Cerebellar nuclear complex (tissue), 1 donor: ENCODE measurements at places on chromosomes 6 and 20.

GRCh38 chr6:155090166-155090565 lies 95.1 kb downstream of the TIAM2 start:
- no peak for DNase-seq

DNA sequence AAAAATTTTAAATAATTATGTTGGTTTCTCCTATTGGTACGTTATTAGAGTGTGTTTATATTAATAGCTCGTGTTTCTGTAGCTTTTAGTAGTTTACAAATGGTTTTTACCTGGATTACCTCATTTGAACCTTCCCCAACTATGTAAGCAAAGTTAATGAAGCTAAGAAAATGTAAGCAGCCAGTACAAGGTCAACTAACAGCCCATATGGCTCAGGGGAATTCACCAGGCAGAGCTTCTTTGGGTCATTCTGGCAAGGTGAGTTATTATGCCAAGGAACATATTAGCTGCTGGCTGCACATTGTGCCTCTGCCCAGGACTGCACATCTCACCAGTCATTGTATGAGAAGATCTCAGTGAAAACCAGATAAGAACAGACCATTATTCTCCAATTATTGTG lies 27.0 kb upstream of the MARCKS start:
- DNase-seq = no peak

- DNase-seq = no peak
Observed at GRCh38 chr20:61350500-61351250, 98.6 kb downstream of the CDH4 start.

- no peak for DNase-seq
Observed at GRCh38 chr6:36720251-36721141, 22.9 kb downstream of the RAB44 start.

DNA sequence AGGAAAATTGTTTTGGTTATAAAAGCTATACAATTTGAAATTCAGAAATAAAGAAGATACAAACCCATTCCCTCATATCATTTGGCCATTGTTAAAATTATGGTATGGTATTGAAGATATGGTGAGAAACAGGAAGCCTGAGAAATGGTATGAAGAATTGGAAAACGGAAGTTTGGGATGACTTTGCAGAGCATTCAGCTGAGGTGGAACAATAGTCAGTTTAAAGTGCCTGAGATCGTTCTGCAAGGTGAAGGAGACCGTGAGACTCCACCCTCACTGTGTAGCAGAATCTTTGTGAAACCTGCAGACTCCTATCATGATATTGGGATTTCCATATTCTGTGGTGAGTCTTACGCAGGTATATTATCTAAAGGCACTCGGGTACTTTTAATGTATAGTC lies 97.3 kb downstream of the ADGRB3 start:
- DNase-seq = no peak

- DNase-seq = no peak
Observed at GRCh38 chr6:44855562-44856411, 468.3 kb downstream of the CDC5L start.

DNA sequence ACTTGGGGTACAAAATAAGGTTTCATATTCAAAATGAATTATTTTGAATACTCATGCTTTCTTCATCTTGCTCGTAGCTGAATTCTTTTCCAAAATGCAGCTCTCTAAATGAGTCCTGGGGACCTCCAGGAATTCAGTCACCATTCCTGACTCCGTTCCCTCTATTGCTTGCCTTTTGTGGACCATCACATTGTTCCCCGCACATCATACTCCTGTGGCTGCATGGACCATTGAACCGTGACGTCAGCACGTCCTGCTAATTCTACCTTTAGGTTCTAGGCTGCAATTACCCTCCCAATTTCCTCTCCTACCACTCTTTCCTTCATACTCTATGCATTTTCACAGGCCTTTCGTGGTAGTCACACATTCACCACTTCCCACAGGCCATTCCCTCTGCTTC lies 173.1 kb upstream of the ID4 start:
- DNase-seq = no peak

GRCh38 chr6:37371154-37372083 lies 17.6 kb downstream of the RNF8 start:
- no peak for DNase-seq

- DNase-seq = no peak
Observed at GRCh38 chr6:99838607-99839006, 155.4 kb downstream of the MCHR2 start.

DNA sequence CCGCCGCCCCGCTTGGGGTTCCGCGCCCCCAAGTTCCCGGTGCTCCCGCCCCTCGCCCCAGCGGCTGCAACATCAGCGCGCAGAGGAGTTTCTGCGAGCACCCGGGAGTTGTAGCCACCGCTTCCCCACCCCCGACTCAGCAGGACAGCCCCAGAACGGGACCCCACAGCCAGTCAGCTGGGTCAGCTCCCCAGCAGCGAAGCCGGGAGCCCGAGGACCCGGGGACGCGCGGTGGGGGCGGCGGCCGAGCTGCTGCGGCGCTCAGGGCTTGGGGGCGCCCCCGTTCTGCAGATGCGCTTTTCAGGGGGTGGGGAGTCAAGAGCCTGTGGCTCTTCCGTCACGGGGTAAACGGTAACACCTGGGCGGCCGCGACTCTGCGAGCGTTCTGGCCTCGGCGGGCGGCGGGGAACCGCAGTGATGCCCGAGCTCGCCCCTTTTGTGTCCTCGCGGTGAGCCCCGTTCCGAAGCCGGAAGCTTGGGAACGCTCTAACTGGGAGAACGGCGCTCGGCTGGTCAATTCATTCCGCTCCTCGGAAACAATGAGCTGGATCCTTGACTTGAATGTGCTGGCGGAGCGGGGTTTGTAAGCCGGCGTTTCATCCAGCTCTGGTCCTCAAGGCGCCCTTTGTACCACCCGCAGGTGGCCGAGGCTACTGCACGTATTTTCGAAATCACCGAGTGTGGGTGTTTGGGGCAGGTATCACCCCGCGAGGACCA lies 774 bp downstream of the PLEKHG1 start:
- no peak for DNase-seq

- DNase-seq = no peak
Observed at GRCh38 chr6:146550911-146551310, 7.3 kb downstream of the RAB32 start.

DNA sequence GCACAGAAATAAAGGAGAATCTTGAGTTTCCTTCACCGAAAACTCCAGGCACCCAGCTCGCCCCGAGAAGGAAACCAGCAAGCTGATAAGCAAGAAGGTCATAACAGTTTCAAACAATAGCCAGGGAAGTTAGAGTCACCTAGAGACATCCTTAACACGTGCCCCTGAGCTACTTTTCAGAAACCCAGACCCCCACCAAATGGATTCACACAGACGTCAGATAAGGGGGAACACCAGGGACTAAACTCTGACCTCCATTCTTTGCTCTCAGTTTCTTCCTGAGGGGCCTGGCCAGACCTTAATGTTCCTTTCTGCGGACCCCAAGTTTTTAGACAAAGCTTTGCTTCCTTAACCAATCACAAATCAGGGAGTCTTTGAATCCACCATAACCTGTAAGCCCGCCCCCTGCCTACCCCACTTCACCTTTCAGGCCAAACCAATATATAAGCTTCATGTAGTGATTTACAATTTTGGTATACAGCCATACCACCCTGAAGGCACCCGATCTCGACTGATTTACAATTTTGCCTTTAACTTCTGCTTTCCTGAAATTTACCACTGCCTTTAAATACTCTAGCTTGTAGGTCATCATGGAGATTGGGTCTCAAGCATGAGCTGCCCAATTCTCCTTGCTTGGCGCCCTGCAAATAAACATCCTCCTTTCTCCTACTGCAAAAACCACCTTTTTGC lies 11.7 kb downstream of the SOD2 start:
- no peak for DNase-seq

DNA sequence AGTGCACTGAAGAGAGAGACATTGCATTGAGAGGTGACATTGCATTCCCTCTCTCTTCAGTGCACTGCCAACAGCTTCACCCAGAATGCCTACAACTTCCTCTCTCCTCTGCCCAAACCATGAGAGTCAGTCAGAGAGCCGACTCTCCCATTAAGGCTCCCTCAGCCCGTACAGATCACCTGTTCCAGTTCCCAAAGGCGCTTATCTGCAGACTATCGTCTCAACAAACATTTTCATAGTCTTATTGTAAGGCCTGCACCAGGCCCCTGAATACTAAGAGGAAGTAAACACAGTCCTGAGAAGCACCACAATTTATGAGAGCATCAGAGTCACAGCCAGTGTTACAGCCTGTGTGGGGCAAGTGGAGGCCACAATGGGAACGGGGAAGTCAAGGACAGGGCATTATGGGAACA lies 53.7 kb downstream of the GFOD1 start:
- DNase-seq = no peak

- DNase-seq = no peak
Observed at GRCh38 chr6:149907317-149907716, 9.4 kb upstream of the RAET1E start.

- DNase-seq = no peak
Observed at GRCh38 chr20:40697541-40697940, 8.5 kb upstream of the MAFB start.

DNA sequence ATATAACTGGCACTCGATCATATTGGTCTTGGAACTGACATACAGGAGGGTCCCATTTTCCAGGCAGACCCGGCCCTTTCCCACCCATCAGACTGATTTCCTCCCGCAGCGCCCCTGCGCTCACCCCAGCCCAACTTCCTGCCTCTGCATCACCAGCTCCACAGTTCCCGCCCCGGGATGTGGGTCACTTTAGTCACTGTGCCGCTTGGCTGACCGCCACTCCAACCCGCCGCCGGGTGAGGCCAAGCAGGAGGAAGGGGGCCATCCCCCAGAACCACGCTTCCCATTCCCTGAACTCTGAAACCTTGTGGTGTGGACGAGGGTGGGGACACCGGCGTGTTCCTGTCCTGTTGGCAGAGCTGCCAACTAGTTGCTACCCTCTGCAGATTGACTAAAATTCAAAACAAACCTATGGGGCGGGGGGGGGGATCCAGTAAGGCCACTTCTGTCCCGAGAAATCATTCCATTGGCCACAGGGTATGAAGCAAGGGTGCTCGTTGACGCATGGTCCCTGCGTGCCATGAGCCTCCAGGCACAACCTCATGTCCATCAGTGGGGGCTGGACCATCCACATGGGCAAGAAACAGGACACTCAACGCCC lies 12.3 kb downstream of the TGM2 start:
- no peak for DNase-seq

DNA sequence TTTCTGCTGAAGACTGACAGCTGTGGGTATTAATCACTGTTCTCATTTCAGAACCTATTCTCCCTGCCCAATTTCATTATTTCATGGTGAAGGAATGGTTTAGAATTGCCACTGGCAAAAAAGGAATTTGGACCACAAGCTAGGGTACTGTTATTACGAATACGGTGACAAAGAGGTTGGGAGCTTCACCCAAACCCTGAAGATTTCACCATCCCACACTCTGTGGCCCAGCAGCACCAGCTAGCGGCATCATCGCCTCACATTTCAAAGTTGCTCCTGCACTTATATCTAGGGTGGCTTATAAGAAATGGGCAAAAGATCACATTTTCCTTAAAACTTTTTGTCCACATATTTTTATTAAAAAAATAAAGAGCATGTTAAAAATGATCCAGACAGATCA lies 236.1 kb downstream of the SYNDIG1 start:
- no peak for DNase-seq

GRCh38 chr6:63676412-63677114 lies 41.0 kb downstream of the PHF3 start:
- no peak for DNase-seq

GRCh38 chr6:7295916-7296315 lies 17.1 kb downstream of the SSR1 start:
- no peak for DNase-seq

DNA sequence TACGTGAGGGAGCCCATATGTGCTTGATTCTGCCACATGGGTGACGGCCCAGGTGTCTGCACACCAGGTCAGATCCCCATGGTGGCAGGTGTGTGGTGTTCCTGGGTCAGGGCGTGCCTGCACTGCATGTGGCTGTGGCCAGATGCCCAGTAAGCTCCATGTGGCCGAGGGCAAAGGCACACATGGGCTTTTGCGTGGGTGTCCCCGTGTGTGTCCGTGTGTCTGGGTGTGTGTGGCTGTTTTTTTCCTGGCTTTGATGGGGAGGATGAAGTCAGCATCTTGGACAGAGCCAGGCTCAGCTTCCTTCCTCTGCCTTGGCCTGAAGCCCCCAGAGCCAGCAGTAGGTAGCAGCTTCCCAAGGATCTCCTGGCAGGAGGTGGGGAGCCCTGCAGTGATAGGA lies 1.5 kb upstream of the TNXB start:
- DNase-seq = no peak

DNA sequence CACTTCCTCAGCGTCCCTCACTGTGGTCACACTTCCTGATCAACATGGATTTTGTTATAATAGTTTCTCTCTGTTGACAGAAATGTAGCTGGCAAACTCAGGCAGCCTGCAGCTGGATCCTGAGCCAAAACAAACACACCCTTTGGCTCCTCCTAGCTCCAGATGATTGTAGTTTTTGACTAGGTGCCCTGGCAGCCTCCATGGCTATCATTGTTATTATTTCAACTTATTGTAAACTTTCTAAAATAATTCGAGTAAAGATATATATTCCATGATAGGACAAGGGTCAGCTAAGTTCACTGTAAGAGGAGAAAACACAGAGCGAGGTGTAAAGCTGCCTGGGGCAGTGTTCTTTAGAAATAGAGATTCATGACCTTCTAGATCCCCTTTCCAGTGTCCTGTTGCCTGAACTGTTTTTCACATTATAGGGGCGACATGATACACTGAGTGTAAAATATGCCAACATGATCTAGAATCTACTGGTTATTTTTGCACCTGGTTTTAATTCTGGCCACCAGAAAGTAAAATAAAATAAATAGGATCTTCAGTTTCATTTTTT lies 98.2 kb upstream of the HDGFL1 start:
- no peak for DNase-seq

GRCh38 chr20:10609276-10609675 lies 64.5 kb downstream of the JAG1 start:
- DNase-seq = no peak

DNA sequence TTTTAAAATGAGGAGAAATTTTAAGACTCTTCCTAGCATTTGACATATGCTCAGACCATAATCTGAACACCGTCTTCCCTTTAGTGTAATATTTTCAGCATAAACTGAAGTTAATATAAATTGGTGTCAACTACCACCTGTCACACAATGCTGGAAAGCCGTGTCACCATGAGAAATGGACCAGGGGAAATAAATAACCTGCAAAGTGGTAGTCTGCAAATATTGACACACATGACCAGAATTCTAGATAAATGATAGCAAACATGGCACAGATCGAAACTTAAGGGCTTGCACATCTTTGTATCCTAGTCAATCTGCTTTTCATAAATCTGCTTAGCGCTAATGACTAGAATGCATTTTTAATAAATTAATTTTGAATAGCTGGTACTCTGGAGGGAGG lies 191.9 kb downstream of the CD83 start:
- DNase-seq = no peak

DNA sequence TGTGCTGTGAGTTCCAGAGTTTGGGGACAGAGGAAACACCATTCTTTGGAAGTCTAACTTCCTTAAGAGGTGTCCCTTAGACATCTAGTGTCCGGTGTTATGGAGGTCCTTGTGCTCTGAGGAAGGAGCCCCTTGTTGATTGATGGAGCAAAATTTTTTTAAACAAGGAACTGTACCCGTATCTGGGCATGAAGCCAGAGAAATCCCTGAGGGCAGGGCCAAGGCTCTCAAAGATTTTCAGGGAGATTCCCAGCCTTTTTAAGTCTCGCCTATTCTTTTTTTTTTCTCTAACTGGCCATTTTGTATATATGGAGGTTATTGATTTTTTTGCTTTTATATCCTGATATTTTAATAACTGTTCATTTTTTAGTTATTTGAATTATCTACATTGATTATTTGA lies 45.9 kb downstream of the TRIM38 start:
- no peak for DNase-seq
